ENCODE measurements at places on chromosomes 13 and 19. TPM values are rescaled to one million over a fixed set of nuclear protein-coding genes. Genes with fewer than 3 reads are reported as not detected.

DNA sequence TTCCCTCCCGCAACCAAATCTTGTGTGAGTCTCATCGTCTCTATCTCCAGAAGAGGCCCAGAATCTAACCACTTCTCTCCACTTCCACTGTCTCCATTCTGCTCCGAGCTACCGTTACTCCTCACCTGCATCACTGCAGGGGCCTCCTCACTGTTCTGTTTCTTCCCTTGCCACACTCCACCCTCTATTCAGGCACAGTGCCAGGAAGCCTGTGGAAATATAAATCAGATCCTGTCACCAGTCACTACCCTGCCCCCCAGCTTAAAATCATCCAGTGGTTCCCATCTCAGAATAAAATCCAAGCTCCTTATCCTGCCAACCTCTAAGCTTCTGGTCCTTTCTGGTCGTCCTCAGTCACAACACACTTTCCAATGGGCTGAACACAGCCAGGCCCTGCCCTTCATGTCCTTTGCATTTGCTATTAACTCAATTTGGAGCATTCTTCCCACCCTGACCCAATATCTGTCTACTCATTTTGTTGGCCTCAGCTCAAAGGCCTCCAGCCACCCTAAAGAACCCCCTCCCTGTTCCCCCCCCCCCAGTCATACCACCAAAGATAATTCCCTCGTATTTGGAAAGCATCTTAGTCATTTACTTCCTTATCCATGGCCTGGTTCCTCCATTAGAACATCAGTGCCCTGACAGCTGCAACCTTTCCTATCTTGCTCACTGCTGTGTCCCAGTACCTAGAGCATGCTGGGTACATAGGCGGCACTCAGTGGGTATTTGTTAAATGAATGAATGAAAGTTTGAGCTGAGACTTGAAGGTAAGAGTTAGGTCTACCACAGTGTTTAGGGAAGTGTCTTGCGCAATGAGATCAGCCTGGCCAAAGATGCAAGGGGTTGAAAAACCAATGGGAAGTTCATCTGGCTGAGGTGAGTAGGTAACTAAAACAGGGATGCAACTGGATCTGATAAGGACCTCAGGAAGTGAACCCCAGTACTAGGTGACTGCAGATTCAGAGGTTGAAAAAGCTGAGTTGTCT, 24.4 kb downstream of the ZNF175 start:
- no peaks in the 10 kb centered on the region for H3K36me3 ChIP-seq
- no peaks in the 10 kb centered on the region for H3K4me1 ChIP-seq
- H3K27me3 ChIP-seq, result no peaks in the 10 kb centered on the region
- H3K4me3 ChIP-seq, result no peak overlapping the region
- DNase-seq, result no peak

GRCh38 chr19:16888629-16889365, at the start of gene F2RL3:
TSS of gene F2RL3 (plus strand) at chr19:16888999. CDS start at chr19:16889190, 191 bp downstream.
- H3K27me3 ChIP-seq, result no peaks in the 10 kb centered on the region
- H3K36me3 ChIP-seq, result no peaks in the 10 kb centered on the region
- H3K27ac ChIP-seq, result peak within 1 kb of the TSS; percentile 27
- DNase-seq, result peak; percentile 56
- peak within 1 kb of the TSS; percentile 2 for H3K4me3 ChIP-seq

- H3K4me3 ChIP-seq, result no peak overlapping the region
- no peaks in the 10 kb centered on the region for H3K36me3 ChIP-seq
- H3K27ac ChIP-seq, result no peak overlapping the region
- H3K4me1 ChIP-seq, result no peaks in the 10 kb centered on the region
- no peak for DNase-seq
- no peaks in the 10 kb centered on the region for H3K27me3 ChIP-seq
These were observed 25.3 kb upstream of the SLC46A3 start for GRCh38 chr13:28744091-28744536.

DNA sequence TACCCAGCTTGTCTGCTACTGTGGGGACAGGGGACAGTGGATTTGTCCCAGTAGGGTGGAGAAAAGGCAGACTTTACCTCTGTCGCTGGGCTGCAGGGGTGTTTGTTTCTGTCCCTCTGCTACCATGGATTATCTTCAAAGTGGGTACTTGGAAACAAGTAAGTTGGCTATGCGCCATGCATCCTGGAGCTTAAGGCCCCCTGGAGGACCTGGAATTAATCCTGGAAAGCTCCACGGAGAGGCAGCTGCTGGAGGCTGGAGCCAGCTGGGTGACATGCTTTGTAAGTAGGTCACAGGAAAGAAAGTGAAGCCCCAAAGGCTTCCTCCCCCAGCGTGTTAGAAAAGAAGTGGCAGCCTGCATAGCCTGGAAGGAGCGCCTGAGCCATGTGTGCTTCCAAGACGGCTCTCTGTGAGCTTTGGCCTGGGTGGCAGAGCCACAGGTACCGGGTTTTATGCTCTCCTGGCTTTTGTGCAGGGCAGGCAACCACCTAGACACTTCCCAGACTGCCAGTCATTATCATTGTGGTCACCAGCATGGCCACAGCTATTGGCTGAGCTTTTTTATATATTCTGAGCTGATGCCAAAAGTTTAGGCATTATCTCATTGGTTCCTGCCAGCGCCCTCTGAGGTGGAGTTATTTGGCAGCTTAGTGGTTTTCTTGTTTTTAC, 9.5 kb downstream of the B3GLCT start:
- H3K4me1 ChIP-seq, result no peaks in the 10 kb centered on the region
- no peaks in the 10 kb centered on the region for H3K36me3 ChIP-seq
- H3K27ac ChIP-seq, result no peak overlapping the region
- DNase-seq, result no peak

GRCh38 chr13:35345992-35346391, 130.5 kb downstream of the MAB21L1 start:
- H3K4me3 ChIP-seq, result no peak overlapping the region
- H3K27me3 ChIP-seq, result no peaks in the 10 kb centered on the region
- no peak for DNase-seq

DNA sequence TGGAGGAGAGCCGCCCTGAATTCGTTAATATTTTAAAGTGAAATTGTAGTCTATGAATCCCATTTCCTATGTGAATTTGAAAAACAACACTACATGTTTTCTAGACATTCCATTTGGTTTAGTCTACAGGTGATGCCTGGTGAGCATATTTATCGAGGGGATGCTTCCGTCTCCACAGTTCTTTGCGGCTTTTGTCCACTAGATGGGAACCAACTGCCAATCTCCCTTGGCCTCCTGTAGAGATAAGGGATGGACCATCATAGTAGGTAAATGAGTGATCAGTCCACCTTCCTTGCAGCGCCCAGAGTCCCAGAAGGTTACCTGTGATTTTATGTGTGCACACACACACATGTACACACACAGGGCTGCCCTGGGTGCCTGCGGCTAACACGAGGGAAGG, 289.8 kb upstream of the SOX21 start:
- no peaks in the 10 kb centered on the region for H3K4me1 ChIP-seq
- no peak overlapping the region for H3K27ac ChIP-seq
- no peak overlapping the region for H3K4me3 ChIP-seq
- DNase-seq, result no peak
- no peaks in the 10 kb centered on the region for H3K36me3 ChIP-seq

GRCh38 chr19:33430674-33431277, 57.3 kb downstream of the CEBPG start:
- H3K27me3 ChIP-seq, result no peaks in the 10 kb centered on the region
- H3K27ac ChIP-seq, result no peak overlapping the region
- DNase-seq, result peak; percentile 68
- H3K36me3 ChIP-seq, result no peaks in the 10 kb centered on the region
- H3K4me3 ChIP-seq, result no peak overlapping the region
- no peaks in the 10 kb centered on the region for H3K4me1 ChIP-seq

GRCh38 chr13:25085125-25085742, 10.7 kb upstream of the PABPC3 start:
- peak; percentile 32 for DNase-seq
- no peaks in the 10 kb centered on the region for H3K27me3 ChIP-seq
- no peaks in the 10 kb centered on the region for H3K4me1 ChIP-seq
- H3K27ac ChIP-seq, result no peak overlapping the region
- H3K4me3 ChIP-seq, result no peak overlapping the region

- H3K4me1 ChIP-seq, result peaks cover 11% of the 10 kb centered on the region
- H3K4me3 ChIP-seq, result peak overlapping the region; percentile 38
- no peaks in the 10 kb centered on the region for H3K27me3 ChIP-seq
These were observed 1.8 kb downstream of the MBNL2 start for GRCh38 chr13:97223711-97224541.

DNA sequence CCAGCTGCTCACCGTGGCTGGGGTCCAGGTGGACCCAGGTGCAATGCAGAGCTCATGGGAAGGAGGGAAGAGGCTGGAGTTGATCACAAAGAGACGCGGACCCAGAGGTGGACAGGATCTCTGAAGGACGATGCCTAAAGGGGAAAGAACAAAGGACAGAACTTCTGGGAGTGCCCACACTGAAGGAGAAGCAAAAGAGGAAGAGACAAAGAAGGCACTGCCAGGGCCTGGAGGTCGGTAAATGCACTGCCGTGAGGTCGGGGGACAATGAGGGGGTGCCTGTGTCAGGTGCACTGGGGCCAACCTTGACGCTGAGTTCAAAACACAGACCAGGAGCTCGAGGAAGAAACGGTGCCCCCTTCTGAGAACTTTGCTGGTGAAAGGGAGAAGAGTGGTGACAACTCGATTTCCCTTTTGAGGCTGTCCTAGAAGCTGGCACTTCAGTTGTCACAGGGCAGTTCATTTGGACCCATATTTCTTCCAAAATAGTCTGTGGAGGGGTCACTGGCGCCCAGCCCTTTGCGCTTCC, 55.6 kb downstream of the GJA3 start:
- H3K27ac ChIP-seq, result no peak overlapping the region
- no peak overlapping the region for H3K4me3 ChIP-seq
- no peaks in the 10 kb centered on the region for H3K36me3 ChIP-seq

GRCh38 chr13:41916173-41916954, 44.5 kb downstream of the VWA8 start:
- DNase-seq, result no peak
- H3K4me1 ChIP-seq, result peaks cover 3% of the 10 kb centered on the region
- no peak overlapping the region for H3K27ac ChIP-seq
- no peaks in the 10 kb centered on the region for H3K36me3 ChIP-seq

- peak; percentile 63 for DNase-seq
- no peak overlapping the region for H3K4me3 ChIP-seq
- H3K36me3 ChIP-seq, result no peaks in the 10 kb centered on the region
- no peaks in the 10 kb centered on the region for H3K4me1 ChIP-seq
- H3K27me3 ChIP-seq, result no peaks in the 10 kb centered on the region
- no peak overlapping the region for H3K27ac ChIP-seq
These were observed 68.7 kb downstream of the ZAR1L start for GRCh38 chr13:32246468-32246867.

DNA sequence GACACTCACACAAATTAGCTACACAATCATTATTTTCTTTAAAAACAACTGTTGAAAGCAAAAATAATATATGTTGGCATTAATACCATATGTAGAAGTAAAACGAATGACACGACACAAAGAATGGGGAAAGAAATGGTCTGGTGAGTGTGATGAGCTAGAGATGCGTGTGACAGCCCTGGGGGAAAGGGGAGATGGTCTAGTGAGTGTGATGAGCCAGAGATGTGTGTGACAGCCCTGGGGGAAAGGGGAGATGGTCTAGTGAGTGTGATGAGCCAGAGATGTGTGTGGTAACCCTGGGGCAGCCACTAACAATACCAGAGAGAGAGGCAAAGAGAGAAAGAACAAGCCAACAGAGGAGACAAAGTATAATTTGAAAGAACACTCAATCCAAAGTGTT, 22.3 kb upstream of the LAMP1 start:
- H3K4me3 ChIP-seq, result no peak overlapping the region
- H3K27ac ChIP-seq, result no peak overlapping the region
- no peak for DNase-seq
- no peaks in the 10 kb centered on the region for H3K36me3 ChIP-seq
- no peaks in the 10 kb centered on the region for H3K4me1 ChIP-seq

DNA sequence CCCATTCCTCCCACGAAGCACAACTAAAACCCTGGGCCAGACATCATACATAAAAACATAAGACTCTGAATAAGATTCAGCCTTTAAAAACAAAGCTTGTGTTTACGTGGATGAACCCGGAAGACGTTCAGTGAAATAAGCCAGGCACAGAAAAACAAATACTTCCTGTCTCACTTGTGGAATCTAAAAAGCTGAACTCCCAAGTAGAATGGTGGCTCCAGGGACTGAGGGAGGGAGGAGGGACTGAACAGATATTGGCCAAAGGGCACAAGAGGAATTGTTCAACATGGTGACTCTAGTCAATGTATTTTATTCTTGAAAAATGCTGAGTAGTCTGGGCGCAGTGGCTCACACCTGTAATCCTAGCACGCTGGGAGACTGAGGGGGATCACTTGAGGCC, 35.7 kb upstream of the TPM4 start:
- H3K4me1 ChIP-seq, result peaks cover 5% of the 10 kb centered on the region
- no peak for DNase-seq
- H3K4me3 ChIP-seq, result no peak overlapping the region
- no peak overlapping the region for H3K27ac ChIP-seq
- no peaks in the 10 kb centered on the region for H3K36me3 ChIP-seq
- H3K27me3 ChIP-seq, result no peaks in the 10 kb centered on the region

- H3K36me3 ChIP-seq, result no peaks in the 10 kb centered on the region
- DNase-seq, result peak; percentile 76
- H3K27ac ChIP-seq, result peak overlapping the region; percentile 98
These were observed 10.5 kb downstream of the CEBPA start for GRCh38 chr19:33291623-33292534.

- H3K36me3 ChIP-seq, result no peaks in the 10 kb centered on the region
- peak overlapping the region; percentile 68 for H3K4me3 ChIP-seq
- no peaks in the 10 kb centered on the region for H3K4me1 ChIP-seq
- H3K27me3 ChIP-seq, result no peaks in the 10 kb centered on the region
- DNase-seq, result peak; percentile 40
These were observed 575 bp downstream of the SHFL start for GRCh38 chr19:10086591-10087192.

The ZNF429 gene
- 10.5 TPM for total RNA-seq

The SERPINE3 gene
- total RNA-seq, result not detected

The SPACA4 gene
- total RNA-seq, result not detected

The CRX gene
- not detected for total RNA-seq

The ZIC2 gene
- total RNA-seq, result 0.11 TPM

The ISOC2 gene
- total RNA-seq, result 132 TPM

The ATP4A gene
- total RNA-seq, result not detected

The PSG7 gene
- not detected for total RNA-seq

The OSCAR gene
- total RNA-seq, result 1.6 TPM

The IQCN gene
- 1.7 TPM for total RNA-seq

The KIR3DL1 gene
- not detected for total RNA-seq
